AG04450 (cell line): ENCODE measurements at places on chromosomes 2 and 18.

DNA sequence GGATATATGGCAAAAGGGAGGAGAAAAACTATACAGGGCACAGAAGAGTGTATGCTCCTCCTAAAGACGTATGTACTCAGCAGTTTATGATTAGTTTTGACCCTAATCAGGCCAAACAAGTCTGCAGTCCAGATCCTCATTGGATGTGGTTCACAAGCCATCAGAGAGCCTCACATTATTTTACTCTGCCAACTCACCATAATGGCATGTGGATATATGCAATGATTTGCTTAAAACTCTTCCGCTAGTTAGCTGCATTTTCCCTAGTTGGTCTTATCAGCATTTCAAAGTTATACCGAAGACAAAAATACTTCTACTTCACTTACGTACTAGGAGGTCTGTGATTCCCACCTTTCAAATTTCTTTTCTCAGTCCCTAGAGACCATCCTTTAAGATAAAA lies 198.4 kb downstream of the CMPK2 start:
- no peak for DNase-seq

- DNase-seq = no peak
Measured at GRCh38 chr2:221050020-221050795, 521.9 kb downstream of the EPHA4 start.

DNA sequence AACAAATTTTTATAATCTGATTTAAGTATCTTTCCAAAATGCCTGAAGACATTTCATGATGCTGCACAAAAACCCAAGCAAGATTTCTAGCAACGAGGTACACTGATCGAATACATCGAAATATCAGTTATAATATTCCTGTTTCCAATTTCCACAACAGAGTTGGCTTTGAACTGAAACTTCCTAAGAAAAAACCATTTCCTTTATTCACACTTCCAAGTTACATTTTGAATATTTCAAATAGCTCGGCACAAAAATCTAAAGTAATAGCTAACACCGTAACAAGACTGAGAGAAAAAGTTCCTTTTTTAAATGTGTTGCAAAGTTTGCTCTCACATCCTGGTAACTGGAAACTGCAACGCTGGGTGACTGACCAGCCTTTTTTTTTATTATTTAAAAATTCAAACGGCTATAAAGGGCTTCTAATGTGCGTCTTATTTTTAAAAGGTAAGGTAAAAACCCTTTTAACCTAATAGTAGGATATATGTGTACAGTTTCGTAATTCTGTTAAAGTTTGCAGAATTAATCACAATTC lies 1.7 kb downstream of the HNRNPLL start:
- DNase-seq = no peak

DNA sequence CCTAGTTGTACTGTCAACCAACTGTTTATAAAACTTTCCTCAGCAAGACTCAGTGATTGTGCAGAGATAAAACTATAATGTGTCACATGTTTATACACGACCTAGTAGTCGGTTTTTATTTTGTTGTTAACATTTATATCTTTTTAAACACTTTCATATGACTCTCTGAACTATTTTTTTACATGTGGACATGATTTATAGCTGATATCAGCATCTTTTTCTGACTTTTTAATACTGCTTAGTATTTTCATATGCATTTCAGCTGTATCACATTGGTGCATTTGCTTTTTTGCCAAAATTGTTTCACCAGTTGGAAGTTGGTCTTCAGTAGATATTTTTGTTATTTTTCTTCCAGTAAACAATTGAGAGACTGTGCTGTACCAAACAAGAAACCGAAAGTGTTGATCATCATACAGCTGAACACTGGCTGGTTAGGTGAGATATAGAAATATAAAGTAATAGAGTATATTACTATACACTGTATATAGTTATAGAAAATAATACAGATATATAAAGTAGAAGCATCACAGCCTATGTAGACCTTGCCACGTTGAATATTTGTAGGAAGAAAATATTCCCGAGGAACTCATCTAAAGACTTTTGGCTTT lies 154.2 kb downstream of the KCTD1 start:
- DNase-seq = no peak

- DNase-seq = no peak
Measured at GRCh38 chr2:240280621-240281020, 140.2 kb upstream of the OTOS start.

DNA sequence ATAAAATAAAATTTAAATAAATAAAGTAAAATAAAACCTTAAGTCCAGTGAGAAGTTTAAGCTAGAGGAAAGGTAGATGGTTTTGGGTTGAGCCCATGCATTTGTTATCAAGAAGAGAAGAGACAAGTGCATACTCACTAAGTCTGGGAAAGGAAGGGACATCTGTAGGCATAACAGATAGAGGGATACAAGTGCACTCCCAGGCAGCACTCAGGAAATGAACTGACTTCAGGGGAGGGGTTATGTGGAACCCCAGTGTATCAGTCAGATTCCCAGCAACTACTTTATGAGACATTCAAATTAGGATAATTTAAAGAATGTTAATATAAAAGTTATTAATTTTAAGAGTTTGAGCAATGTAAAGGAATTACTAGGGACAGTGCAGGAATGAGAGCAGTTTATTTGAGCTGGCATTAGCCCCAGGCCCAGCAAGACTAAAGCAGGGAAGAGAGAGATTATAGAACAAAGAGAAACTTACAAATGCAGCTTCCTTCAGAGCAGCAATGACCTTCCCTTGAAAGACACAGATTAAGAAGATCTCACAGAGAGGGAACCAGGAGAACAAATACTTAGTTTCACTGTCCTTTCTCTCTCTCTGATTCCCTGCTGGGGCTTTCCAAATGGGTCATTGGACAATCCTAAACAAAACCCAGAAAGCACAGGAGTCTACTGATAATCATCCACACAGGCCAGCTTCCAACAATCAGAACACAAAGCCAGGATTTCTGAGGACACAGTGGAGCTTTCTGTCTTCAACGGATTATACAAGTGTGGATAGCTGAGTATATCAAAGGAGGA lies 109.7 kb downstream of the ERBB4 start:
- DNase-seq = no peak

GRCh38 chr2:151161821-151162551 lies 99.7 kb downstream of the RBM43 start:
- peak; percentile 24 for DNase-seq

DNA sequence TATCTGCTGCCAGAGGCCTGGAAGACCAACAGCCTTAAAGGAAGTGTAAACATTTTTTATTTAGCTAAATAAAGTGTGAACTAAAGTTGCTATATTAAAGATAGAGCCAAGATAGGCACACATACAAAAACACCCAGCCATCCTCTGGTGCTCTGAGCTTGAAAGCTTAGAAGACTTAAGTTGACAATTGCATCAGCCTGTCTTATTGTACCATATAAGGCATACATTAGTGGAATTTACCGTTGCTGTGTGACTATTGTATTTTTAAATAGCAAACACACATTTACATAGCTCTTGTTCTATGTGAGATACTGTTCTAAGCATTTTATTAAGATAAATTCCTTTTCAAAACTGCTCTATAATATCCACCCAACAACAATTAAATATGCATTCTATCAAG lies 736.6 kb upstream of the ZEB2 start:
- no peak for DNase-seq

DNA sequence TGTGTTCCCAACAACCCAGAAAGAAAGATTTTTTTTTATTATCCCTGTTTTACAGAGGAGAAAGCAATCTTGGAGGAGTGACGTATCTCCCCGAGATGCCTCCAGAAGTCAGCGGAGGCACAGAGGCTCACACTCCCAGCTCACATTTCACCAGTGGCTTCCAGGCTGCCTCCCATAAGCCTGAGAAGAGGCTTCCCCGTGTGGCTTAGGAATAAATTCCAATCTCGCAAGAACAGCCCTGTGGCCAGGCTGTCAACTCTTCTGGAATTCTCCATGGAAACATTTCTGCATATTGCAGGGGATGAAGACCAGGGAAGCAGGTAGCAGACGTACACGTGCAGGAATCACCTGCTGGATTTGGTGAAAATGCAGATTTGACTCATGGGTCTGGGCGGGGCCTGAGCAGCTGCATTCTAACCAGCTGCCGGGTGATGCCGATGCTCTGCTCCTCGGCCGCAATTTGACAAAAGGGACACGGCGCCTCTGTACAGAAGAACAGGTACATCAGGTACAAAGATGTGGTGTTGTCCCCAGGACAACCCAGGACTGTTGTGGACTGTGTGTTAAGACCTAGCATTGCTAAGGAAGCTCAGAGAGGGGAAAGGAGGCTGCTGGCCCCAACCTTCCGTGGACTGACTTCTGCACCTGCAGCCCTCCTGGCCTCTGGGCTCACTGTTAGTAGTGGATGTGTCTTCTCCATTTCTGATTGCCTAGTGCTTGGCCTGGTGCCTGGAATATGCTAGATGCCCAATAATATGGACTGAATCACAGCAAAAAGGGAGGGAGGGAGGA lies 114.2 kb upstream of the ID2 start:
- no peak for DNase-seq

GRCh38 chr2:124915567-124915966 lies 890.5 kb downstream of the CNTNAP5 start:
- no peak for DNase-seq

- DNase-seq = no peak
Measured at GRCh38 chr18:65601775-65602174, 149.0 kb upstream of the CDH7 start.

DNA sequence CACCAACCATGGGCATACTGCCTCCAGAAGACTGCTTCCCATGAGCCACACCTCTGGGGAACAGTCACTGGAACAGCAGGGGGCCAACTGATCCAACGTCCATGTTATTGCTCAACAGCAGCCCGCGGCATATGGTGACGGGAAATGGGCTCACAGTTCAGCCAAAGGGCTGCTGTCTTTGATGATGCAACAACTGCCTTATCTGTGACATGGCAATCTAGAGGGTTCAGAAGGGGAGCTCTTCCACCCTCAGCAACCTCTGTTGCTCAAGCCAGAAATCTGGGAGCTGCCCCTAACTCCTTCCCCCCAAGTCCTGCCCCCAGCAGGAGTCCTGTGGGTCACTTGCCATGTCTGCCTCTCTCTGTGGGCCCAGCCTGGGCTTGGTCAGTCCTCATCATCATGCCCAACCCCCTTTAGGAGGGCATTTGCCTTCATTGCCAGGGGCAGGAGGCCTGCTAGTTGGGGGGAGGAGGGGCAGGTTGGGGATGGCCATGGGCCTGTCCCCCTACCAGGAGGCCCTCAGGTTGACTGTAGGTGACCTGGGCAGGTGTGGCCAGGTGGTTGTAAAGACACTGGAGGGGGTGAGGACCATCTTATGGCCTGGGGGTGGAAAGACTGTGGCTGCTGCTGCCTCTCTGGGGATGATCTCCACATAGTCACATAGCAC lies 212.9 kb downstream of the CYP26B1 start:
- no peak for DNase-seq

GRCh38 chr18:64082513-64082912 lies 66.4 kb downstream of the LINC00305 start:
- no peak for DNase-seq

- no peak for DNase-seq
Measured at GRCh38 chr2:54966165-54966832, 84.0 kb downstream of the RTN4 start.

DNA sequence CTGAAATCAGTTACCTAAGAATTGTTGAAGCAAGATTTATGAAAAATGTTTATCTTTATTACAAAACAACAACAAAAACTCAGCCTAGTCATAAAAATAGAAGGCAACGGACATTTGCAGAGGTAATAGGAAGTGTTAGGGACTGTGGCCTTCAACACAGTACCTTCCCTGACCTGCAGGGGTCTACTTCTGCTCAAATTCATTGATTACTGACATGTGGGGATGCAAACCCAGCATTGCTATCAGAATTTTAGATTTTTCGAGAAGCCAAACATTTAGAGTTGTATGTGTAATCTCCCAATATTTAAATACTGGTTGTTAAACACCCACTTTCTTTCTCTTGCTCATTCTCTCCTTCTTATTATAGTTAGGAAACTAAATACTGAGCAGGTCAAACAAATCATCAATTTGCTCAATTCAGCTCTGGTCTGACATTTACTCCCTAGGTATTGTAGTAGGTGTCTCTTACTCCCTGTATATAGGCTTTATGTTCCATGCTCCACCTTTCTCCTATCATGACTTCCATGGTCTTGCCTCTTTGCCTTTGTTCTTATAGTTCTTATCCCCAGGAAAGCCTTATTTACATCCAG lies 198.5 kb downstream of the UBE2E3 start:
- DNase-seq = no peak

DNA sequence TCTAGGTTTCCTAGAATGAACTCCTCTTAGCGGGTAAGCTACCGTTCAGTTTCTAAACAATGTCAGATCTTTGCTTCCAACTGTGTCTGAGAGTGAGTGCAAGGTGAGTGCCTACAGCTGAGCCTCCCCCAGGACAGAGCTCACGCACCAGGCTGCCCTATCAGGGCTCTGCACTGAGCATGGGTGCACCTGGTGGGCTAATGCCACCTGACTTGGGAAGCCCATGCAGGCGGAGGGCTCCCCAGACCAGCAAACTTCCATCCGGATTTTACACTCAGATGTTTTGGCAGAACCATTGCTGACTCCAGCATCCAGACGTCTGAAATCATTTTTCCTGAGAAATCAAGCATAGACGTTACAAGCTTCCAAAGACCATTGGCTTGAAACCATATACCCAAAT lies 16.1 kb upstream of the MLPH start:
- no peak for DNase-seq

- DNase-seq = no peak
Measured at GRCh38 chr2:239323447-239323846, 77.4 kb downstream of the HDAC4 start.

DNA sequence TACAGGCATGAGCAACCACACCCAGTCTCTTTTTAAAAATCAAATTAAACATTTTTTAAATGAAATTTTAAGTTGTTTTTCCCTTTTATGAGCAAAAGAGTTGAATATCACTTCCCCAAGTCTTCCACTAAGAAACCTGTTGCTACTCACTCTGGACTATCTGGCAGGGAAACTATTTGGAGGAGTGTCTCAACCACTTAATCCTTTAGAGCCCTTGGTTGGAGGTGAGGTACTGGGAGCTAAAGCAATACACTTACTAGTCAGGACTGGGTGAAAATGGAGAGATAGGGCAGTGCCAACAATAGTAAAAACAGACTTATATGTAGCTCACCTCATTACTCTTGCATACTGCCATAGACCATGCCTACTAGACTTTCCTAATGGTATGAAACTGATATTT lies 135.5 kb downstream of the RND3 start:
- DNase-seq = no peak

DNA sequence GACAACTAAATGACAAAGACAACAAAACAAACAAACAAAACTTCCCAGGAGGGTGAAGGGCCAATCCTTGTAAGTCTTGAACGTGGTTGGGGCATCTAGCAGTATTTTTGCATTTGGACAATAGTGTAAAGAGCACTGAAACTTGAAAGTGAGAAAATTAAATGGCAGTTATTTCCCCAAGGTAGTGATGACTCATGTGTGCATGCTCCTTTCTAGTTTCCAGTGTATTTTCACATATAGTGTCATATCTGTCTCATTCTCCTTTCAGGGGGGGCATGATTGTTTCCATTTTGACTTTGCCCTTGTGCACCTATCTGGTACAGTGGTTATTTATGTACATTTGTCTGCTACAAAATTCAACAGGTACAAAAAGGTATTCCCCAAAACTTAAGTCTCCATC lies 39.5 kb downstream of the CERS6 start:
- no peak for DNase-seq

GRCh38 chr2:54073796-54074195 lies 41.6 kb upstream of the ACYP2 start:
- no peak for DNase-seq
